Fibroblast of upper back skin (primary cell): ENCODE measurements at places on chromosomes 16 and 17.

DNA sequence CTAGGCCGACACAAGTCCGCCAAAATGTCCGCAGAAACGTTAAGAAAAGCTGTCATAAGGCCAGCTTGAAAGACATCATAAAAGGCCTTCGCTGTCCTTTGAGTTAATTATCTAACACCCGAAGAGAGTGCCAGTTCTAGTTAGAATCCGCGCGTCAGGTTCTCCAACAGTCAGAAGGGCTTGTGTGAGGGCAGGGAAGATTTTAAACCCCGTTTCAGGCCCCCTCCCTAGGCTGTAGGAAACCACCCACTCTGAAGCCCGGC lies 729 bp upstream of the CLTC start:
- no peak for DNase-seq

- no peak for DNase-seq
Observed at GRCh38 chr16:58556678-58557077, 41.4 kb downstream of the SETD6 start.

GRCh38 chr17:48121923-48122664 lies 14.5 kb downstream of the SNX11 start:
- no peak for DNase-seq

DNA sequence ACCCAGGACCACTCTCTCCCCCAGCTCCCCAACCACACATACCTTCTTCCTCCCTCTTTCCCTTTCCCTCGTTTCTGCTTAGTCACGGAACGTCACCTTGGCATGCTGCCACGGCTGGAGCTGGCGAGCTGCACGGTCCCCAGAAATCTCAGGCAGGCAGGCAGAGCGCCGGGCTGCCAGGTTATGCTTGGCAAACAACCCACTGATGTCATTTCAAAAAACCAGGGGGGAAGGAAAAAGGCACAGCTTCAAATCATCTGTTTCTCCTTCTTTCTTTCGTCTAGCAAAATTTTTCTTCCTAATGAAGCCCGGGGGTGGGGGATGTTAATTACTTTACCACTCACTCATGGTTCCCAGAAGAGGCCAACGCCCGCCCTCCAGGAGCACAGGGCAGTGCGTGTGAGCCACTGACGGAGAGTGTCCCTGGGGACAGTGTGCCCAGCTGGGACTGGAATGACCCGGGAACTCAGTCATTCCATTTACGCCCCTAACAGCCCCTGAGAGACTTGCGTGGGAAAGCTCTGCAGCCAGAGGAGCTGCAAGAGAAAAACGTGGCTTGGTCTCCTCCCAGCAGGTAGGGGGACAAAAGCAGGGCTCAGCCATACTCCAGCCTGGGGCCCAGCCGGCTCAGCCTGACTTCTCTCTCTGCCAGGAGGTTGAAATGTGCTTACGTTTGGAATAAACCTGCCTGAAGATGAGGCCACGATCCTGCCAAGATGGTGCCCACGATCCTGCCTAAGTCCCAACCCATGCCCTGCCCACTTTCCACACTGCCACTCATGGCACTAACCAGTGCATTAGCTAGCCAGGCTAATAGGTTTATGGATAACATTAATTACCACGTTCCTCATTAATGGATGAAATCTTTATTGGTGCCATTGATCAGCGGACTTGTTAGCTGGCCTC lies 198.9 kb downstream of the ZFHX3 start:
- peak; percentile 91 for DNase-seq

GRCh38 chr16:89006036-89006752 lies 29.2 kb upstream of the CBFA2T3 start:
- DNase-seq: no peak

- no peak for DNase-seq
Observed at GRCh38 chr17:10018461-10018891, 113.4 kb upstream of the RCVRN start.

GRCh38 chr17:77915594-77916021 lies 42.9 kb upstream of the TNRC6C start:
- DNase-seq: no peak

DNA sequence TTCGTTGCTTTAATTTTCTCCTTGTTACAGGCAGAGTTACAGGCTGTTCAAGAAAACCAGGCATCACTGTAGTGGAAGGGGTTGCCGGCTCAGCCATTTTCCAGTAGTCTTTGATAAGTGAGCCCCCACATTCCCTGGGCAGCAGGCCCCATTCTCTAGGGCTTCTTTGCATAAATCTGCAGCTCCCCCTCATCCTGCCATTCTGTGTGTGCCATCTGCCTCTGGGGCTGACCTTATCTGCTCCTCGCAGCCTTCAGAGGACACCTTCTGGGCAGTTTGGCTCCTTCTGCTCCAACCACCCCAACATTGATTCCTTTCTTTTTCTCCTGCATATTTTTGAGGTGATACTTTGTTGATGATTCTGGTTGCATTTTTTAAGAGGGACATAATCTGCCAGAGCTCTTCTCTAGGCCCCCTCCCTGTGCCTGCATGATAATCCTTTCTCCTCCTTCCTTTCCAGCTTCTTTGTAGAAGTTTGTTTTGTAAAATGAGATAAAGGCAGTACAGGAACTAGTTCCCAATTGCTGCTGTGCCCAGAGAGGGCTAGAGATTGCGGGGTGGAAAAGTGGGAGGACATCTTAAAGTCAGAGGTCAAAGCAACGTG lies 17.1 kb downstream of the RND2 start:
- DNase-seq: no peak

- peak; percentile 61 for DNase-seq
Observed at GRCh38 chr17:33038740-33039139, 47.1 kb downstream of the SPACA3 start.

DNA sequence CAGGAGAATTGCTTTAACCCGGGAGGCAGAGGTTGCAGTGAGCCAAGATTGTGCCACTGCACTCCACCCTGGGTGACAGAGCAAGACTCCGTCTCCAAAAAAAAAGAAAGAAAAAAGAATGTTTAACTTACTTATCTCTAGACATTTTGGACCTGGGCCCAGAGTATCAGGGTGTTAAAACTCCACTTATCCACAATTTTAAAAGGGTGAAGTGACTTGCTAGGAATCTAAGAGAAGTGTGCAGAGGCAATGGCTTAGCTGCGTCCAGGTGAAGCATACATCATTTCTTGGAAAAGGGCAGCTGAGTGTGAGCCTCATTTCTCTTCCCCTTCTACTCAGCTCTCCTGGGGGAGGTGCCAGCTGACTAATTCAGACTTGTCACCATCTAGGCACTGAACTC lies 25.1 kb downstream of the ALDH3A2 start:
- DNase-seq: no peak

GRCh38 chr17:45149037-45149668 lies 878 bp downstream of the HEXIM1 start:
- DNase-seq: peak; percentile 83

DNA sequence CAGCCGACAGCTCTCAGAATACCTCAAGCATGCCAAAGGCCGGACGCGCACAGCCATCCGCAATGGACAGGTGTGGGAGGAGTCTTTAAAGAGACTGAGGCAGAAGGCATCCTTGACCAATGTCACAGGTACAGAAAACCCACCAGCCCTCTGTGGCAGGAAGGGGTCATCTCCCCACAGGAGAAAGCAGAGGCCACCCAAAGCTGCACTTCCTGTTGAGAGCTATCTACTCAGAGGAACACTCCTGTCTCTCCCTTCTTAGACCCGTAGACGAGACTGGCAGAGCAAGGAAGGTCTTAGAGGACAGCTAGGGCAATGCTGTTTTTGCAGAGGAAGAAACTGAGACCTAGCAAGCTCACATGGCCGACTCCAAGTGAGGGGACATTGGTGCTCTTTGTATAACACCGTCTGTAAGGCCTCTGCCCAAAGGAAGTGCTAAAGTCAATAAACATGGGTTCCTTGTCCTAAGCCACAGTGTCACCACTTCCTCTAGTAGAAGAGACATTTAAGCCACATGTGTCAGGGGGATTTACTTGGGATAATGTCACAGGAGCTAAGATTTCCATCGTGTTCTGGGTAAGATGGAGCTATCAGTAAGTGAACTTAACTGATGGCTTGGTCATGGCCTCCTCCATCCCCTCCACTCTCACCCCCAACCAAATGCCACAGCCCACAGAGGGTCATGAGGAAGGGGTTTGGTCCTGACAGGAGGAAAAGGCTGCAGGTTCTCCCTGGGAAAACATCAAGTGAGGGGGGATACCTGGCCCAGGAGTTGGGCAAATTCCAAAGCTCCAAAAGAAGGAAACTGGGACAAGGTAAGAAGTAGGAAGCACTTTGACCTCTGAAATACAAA lies 9.4 kb downstream of the LPO start:
- no peak for DNase-seq

DNA sequence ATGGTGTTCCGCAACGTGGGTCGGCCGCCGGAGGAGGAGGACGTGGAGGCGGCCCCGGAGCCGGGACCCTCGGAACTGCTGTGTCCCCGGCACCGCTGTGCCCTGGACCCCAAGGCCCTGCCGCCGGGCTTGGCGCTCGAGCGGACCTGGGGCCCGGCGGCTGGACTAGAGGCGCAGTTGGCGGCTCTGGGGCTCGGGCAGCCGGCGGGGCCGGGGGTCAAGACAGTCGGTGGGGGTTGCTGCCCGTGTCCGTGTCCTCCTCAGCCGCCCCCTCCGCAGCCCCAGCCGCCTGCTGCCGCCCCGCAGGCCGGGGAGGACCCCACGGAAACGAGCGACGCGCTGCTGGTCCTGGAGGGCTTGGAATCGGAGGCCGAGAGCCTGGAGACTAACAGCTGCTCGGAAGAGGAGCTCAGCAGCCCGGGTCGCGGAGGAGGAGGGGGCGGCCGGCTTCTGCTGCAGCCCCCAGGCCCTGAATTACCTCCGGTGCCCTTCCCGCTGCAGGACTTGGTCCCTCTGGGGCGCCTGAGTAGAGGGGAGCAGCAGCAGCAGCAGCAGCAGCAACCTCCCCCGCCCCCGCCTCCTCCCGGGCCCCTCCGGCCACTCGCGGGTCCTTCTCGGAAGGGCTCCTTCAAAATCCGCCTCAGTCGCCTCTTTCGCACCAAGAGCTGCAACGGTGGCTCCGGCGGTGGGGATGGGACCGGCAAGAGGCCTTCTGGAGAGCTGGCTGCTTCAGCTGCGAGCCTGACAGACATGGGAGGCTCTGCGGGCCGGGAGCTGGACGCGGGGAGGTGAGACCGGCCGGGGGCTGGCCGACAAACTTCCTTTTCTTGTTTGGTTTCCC lies 821 bp downstream of the SOCS7 start:
- no peak for DNase-seq

- no peak for DNase-seq
Observed at GRCh38 chr17:7559320-7560171, 996 bp downstream of the TNFSF13 start.

DNA sequence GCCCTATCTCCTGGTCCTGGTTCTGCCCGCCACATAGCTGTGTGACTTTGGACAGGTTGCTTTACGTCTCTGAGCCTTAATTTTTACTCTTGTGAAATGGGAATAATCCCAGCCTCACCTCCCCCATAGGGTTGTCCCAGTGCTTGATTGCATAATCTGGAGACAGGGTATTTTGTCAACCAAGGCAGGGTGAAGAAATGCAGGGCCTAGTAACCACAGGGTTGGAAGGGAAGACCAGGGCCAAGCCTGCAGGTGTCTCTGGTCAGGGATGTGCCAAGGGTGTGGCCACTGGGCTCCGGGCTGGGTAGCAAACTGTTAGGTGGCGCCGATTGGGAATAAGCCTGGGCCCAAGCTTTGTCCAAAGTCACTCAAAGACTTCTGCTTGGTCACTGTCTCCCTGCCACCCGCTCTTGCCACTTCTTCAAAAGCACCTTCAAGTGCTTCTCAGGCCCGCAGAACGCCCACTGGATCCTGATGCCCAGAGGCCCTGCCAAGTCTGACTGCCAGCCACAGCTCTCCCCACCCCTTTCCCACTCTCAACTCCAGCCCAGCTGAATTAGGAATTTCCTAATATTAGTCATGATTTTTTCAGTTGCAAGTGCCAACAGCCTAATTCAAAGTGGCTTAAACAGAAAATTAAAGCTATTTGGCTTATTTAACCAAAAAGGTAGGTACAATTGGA lies 20.6 kb upstream of the COL1A1 start:
- DNase-seq: peak; percentile 54

GRCh38 chr17:16435925-16436886 lies 20.8 kb downstream of the TRPV2 start:
- DNase-seq: no peak

DNA sequence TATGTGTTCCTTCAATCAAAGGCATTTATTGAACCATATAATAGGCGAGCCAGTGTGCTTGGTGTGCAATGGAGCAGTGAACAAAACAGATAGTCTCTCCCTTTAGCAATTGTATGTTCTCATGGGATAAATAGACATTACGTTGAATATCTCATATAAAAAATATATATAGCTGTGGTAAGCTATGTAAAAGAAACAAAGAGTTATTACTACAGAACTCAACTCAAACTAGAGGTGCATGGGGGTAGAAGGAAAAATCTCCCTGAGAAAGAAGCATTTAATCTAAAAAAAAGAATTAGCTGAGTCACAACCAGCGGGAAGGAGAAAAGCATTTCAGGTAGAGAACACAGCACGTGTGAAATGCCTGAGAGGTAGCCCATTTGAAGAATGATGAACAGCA lies 919.3 kb downstream of the CDH11 start:
- DNase-seq: no peak

DNA sequence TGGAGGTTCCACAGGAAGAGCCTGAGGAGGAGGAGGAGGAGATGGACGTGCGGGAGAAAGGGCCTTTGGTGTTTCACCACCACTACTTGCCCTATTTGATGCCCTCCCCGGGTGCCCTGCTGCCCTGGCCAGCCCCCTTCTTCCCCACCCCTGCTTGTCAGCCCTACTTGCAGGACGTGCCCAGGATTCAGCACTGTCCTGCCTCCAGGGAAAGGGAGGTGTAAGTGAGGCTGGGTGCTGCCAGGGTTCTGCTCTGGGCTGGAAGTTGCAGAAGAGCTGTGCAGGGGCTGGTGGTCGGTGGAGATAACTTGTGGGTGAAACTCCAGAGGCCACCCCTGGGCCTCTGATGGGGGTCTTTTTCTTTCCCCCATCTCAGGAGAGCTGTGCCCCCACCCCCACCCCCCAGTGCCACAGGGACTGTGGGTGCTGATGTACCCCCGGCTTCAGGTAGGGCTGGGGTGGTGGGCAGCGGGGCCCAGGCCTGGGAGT lies 3.0 kb downstream of the PRR29 start:
- DNase-seq: no peak

DNA sequence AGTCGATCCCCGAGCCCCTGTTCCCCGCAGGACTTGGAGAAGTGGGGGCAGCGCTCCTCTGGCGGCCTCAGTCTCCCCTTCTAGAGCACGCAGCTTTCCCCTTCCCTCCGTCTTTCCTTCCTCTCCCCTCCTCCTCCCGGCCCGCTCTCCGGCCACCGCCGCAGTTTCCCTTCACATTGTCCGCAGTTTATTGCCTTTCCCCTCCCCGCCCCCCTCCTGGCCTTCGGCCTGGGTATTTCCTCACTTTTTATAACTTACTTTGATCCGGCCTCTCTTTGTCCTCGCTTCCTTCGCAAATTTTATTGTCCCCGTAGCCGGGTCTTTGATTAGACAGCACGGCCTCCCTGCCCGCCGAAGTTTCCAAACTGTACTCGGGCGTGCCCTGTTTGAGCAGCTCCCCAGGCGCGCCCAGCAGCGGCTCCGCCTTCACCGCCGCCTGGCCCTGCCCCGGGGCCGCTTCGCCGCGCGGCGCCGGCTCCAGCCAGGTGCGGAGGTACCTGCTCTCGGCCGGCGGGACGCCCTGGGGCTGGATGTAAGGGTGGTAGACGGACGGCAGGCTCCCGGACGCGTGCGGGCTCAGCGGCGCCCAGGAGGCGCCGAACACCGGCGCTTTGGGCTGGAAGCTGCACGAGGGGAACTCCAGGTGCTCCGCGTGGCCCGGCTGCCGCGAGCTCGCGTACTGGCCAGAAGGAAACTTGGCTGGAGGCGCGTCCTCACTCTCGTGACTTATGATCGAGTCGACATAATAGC lies 488 bp downstream of the HOXB9 start:
- DNase-seq: no peak
